ENCODE measurements at places on chromosomes 16 and 17.

GRCh38 chr17:42659079-42659931 is at the start of gene TUBG2:
TUBG2 (plus strand) TSS chr17:42659284; CDS start chr17:42659504, 220 bp downstream.
- peak; percentile 79 for DNase-seq

- peak; percentile 68 for DNase-seq
Measured at GRCh38 chr17:57114085-57114673, 29.1 kb downstream of the AKAP1 start.

GRCh38 chr16:25012525-25012991 is 2.6 kb downstream of the ARHGAP17 start:
- no peak for DNase-seq

- peak; percentile 3 for DNase-seq
Measured at GRCh38 chr17:6853764-6854442, 22.4 kb upstream of the TEKT1 start.

DNA sequence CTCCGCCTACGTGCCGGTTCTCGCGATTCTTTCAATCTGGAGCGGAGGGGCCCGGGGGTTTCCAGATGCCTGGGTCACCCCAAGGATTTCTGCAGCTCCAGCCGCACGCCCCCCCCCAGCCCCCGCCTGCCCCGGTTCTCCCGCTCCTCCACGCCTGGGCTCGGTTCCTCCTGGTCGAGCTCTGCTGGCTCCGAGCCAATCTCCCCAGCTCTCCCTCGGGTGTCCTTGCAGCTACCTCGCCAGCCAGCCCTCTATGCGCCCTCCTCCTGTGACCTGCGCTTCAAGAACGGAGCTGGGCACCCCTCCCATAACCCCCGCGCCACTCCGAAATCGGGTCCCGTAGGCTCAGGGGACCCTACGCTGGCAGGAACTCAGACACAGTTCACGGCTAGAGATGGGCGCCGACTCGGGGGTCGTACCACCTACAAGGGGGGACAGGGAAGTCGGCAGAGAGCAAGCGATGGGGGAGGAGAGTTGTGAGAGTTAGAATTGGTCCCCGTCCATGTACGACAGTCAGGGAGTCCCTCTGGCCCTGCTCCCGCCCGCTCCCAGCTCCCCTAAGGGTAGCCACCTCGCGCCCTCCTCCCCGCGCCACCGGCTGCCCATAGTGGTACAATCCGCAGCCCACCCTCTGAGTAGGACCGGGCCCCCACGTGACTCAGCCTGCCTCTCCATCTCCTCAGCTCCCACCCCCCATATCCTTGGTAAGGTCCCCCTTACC is 961 bp downstream of the FGF11 start:
- DNase-seq: no peak

DNA sequence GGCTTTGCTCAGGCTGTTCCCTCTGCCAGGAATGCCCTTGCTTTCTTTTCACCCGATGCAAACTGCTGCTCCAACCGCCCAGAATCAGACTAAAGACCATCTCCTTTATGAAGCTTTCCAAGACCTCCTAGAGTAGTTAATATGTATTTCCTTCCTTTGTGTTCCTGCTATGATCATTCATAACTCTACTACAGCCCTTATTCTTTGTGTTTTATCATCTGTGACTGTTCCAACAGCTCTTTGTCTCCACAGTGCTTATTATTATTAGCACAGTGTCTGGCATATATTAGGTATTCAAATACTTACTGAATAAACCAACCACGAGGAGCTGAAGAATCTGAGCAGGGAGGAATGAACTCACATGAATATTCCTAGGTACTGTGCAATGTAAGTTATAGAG is 7.6 kb downstream of the PSME3IP1 start:
- no peak for DNase-seq

DNA sequence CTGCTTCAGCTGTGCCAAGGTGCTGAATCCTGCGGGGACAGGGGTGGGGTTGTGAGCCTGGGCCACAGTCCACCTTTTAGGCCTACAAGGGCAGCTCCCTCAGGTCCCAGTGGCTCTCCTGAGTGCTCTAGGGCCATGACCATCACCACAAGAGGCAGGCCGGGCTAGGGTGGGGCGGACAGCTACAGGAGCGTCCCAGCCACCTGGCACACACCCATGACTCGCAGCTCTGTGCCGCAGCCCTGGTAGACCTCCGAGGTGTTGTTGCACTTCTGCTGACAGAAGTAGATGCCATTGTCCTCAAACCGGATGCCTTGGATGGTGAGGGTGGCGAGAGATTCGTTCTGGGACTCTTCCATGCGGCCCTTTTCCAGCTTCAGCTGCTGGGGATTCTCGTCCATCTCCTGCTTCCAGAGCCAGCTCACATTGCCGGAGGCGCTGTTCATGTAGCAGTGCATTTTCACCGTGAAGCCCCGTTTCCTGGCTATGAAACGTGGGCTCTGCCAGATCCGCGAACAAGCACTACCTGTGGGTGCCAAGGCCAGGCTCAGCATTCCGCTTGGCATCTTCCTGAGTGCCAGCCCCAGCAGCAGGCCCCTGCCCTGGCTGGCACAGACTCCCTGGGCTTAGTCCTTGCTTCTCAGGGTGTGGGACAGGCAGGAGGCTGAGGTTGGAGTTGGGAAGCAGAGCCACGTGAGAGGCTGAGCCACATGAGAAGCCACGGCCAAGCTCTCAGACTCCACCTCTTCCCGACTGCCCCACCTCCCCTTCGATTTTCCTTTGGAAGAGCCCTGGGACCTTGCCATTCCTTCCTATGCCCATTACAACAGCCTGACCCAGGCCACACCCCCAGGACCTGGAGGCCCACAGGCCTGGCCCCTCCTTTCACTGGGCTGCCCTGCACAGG is 2.0 kb downstream of the CD79B start:
- DNase-seq: no peak

DNA sequence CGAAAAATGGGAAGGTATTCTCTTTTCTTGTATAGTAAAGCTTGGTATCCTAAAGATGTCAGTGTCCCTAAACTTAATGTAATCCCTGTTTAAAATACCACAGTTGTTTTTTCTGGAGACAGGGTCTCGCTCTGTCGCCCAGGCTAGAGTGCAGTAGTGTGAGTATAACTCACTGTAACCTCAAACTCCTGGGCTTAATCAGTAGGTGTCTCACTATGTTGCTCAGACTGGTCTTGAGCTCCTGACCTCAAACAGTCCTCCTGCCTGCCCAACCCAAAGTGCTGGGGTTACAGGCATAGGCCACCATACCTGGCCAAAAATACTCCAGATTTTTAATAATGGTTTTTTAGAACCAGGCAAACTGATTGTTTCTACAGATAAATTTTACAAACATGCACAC is 8.2 kb downstream of the DCAF7 start:
- no peak for DNase-seq

Data from CD4-positive, alpha-beta T cell treated with Interleukin-2 at 100 ng/mL for 4 hours (primary cell).